ENCODE measurements at places on chromosomes 16 and 17.
A peak's percentile ranks its signal among the peaks of the same experiment; 100 is the strongest.

DNA sequence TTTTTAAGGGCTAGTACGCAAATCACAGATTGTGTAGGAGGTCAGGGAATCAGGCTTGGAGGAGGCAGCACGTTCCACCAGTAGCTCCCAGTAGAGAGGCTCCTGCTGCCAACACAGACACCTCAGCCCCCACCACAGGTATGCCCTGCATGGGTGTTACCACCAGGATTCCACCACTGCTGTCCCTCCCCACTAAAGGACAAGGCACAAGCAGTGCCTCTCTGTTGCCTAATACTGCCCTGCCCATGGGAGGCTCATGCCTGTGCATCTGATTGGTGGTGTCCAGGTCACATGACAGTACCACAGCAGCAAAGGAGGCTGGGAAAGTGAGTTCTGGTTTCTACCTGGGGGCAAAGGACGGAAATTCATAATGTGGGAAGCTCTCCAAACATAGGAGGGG, 33.6 kb upstream of the CACNG4 start:
- no peak for DNase-seq

GRCh38 chr16:67882374-67883145, 2.1 kb upstream of the NRN1L start:
- no peak for DNase-seq

DNA sequence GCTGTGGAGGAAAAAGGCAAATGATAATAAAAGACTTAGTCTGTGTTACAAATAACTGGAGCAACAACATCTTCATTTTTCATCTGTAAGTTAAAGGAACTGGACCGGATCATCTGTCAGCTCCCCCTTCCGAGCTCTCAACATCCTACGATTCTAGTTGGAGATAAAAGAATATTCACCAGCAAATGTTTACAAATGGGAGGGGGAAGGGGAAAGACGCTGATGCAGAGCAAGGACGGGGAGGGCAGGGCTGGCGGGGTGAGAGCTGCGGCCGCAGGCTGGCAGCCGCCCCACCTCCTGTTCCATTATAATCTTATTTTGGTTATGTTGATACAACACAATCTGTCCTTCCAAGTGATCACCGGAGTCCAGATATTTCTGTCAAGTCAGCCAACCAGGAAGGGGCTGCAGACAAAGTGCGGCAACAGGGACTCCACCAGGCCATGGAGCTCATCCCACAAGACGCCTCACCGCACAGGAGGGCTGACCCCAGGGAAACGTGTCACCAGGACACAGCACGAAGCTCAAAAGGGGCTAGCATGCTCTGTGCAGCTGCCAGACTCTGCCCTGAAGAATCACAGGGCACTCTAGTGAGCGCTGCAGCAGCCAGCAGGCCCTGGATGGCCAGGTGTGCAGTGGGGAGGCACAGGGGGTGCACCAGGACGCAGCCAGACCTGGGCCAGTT, 19.7 kb downstream of the FBXO31 start:
- DNase-seq: no peak

DNA sequence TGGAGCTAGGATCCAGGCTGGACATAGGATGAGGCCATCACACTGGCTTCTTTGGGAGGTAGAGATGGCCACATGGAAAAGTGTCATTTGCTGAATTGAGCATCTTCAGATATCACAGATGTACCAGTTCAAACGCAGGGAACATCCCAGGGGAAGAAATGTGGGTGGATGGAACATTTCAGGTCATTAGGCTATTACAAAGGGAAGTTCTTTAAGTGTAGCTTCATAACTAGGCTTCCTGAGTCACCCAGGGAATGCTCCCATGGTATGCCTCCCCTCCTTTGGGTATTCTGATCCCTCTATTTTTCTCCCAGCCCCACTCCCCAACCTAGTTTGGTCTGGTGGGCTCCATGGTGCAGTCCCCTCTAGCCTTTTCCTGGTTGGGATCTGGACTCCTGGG, 69.8 kb upstream of the IRX3 start:
- DNase-seq: no peak

- DNase-seq: peak; percentile 33
Measured at GRCh38 chr17:30433514-30433913, 43.7 kb upstream of the GOSR1 start.

GRCh38 chr17:21678393-21679081, 13.8 kb upstream of the KCNJ18 start:
- DNase-seq: no peak

DNA sequence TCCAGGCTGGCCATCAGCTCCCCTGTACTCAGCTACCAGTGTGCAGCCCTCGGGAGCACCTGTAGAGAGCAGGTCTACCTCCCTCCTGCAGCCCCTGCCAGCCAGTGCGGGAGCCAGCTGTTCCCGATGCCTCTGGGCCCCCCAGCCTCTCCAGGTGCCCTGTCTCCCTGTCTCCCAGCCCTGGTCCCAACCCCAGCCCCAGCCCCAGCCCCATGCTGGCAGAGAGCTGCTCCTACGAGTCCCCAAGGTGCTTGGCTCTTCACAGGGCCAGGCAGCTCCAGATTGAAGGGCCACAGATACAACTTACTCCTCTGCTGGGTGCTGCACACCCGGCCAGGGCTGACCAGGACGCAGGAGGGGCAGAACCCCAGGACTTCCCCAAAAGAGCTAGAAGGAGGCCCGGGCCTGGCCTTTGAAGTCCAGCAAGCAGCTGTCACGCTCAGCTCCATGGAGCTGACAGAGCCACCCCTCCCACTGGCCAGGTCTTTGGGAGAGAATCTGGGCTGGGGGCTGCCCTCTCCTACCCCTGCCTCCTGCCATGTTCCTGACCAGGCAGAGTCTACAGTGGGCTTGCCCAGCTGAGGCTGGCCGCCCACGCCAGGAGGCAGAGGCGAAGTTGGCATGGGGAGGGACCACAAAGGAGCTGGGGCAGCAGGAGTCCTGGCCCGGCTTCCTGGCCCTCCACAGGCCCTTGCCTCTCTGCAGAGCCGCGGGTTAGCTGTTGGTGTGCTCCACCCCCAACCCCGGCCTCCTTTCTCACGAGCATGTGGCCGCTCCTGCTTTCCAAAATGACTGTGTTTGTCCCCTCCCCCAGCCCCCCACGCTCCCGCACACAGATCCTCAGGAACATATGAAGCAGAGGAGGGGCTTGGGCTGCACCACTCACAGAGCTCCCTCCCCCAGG, 9.5 kb upstream of the ADAM11 start:
- DNase-seq: no peak

GRCh38 chr16:57727610-57728009, 8.0 kb upstream of the KATNB1 start:
- DNase-seq: no peak

DNA sequence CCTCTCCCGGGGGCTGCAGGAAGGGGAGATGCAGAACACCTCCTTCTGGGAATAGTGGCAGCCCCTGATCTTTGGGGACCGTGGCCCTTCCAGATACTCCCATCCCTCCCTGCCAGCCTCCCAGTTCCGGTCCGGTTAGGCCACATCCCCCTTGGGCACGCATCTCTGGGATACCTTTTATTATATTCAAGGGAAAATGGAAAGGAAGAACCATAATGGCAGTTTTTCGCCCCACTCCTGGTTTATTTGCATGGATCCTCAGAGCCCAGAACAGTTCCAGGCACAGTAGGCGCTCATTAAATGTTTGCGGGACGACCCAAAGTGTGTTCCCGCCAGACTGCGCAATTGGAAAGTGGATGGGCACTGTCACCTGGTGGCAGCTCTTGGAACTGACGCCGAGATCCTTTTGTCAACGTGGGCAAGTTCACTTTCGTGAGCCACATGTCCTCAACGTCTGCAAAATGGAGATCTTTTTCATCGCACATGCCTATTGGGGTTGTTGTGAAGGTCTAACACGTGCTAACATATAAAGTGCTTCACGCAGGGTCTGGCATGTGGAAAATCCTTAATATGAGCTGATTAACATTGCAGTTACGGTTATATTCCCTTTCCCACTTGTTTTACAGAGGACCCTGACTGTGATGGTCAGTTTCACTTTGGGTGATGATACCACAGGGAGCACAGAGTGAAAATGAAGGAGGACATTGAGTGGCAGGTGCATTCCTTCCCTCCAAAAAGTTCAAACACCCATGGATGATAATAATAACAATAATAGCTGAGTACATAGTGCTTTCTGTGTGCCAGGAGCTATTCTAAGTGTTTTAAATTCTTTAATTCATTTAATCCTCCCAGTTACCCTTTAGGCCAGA, 1.7 kb upstream of the GPRC5B start:
- peak; percentile 69 for DNase-seq

DNA sequence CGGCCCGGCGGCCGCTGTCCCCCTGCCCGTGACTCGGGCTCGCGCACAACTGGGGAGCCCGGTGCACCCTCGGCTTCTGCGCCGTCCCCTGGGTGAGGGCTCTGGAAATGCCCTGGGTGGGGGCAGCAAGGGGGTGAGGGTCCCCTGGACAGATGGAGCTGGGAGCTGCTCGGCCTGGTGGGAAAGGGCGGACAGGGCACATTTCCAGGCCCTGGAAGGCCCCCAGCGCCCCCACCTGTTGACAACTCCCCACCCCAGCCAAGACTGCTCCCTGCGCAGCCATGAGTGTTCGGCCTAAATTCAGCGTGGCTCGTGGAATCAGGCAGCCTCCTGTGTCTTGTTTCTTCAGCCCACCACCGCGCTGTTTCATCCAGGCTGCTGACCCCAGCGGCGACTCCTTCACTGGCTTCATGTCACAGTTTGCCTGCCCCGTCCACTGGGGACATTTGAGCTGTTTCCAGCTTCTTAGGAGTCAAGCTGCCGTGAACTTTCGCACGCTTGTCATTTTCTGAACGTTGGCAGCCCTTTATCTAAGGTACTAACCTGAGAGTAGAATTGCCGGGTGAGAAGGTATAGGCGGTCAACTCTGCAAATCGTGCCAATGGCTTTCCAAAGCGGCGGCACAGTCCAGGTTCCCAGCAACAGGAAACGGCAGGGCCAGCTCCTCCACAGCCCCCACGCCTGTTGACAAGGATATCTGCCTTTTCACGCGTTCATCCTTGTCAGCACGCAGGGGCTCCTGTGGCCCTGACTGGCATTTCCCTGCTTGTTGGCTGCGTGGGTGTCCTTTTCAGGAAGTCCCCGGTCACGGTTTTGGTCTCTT, 895 bp downstream of the UTS2R start:
- no peak for DNase-seq

DNA sequence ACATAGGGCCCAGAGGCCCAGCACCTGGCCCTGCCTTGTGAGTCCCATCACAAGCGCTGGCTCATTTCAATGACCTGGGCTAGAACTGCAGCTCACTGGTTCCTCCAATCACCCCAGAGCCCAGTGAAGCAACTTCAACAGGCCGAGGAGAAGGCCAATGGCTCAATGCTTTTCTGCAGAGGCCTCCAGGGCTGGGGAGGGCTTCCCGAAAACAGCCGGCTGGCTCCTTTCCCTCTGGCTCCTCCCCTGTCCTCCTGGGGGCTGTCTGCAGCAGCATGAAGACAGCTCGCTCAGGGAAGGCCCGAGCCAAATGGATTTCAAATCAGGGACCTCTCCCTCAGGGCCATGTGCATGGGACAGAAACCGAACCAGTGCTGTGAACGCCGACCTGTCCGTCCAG, 121.6 kb downstream of the ZNF423 start:
- DNase-seq: no peak

GRCh38 chr16:64950262-64950661, 171.6 kb downstream of the CDH11 start:
- DNase-seq: no peak

DNA sequence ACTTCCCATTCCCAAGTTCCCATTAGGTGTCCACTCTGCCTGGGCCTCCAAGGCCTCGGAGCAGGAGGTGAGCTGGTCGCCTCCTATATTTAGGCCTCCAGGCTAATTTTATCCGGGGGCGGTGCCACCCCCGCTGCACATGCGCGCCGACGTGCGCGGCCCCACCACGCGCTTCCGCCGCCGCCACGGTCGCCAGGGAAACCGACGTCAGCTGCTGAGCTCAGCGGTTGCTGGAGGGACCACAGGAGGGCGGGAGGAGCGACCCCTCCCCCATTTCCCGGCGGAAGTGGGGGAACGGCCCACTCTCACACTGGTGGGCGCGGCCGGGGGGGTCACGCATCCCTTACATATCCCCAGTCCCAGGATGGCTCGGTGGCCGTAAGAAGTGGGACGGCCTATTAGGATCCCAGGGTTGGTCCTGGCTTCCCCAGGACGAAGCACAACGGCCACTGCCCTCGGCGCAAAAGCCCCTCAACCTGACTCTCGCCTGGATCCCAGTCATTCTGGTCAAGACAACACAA, 1.0 kb downstream of the PER1 start:
- peak; percentile 61 for DNase-seq

DNA sequence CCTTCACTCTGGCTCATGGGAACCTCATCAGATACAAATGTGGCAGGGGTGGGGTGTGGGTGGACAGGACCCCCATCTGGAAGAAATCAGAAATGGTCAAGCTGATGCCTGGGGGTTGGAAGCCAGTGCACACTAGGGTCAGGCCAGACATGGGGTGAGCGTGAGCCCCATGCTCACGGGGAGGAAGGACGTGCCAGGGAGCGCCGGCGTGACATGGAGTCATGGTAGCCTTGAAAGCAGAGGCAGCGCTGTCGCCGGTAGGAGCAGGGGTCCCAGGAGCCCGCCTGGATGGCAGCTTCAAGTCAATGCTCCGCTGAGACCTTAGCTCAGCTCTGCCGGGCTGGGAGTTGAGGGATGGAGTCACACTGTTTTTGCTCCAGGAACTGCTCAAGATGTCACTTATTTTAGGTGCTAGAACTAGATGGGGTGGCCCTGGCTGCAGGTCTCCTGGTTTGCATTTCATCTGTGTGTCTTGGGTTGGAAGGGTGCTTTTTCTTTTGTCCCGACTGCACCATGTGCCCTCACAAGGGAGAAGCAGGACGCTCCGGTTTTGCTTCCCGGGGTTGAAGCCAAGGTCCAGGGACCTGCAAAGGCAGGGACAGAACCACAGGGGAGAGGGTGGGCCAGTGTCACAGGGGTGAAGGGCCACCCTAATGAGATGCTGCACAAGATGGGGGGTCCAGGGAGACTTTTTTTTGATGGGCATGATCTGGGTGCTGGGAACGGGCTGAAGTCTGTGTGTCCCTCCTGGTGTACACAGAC, 51.4 kb downstream of the USP22 start:
- no peak for DNase-seq

- no peak for DNase-seq
Measured at GRCh38 chr17:80169784-80170500, at the start of gene CARD14. Gene CARD14, plus strand, starts transcription at chr17:80170030. Its CDS starts 11,409 bp downstream, at chr17:80181439.

GRCh38 chr16:17224879-17225281, 245.9 kb downstream of the XYLT1 start:
- peak; percentile 45 for DNase-seq

GRCh38 chr17:41658846-41659245, 29.8 kb upstream of the EIF1 start:
- DNase-seq: no peak

- DNase-seq: no peak
Measured at GRCh38 chr16:85853547-85854545, 45.1 kb upstream of the IRF8 start.

- DNase-seq: no peak
Measured at GRCh38 chr17:62678214-62678919, 50.9 kb downstream of the MRC2 start.

DNA sequence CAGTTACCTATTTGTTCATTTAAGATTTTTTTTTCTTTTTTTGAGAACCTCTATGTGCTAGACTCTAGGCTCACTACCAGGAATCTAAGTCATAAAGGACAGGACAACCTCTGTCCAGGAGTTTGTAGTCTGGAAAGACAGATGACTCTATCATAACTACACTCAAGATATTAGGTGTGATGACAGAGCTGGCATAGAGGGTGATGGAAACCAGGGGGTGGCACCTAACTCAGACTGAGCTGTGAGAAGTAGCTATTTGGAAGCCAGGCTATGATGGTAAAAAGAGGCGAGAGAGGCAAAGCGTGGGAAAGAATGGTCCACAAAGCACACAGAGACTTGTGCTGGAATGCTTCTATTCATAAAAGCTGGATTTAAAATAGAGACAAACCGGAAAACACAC, 372.3 kb downstream of the SEC14L1 start:
- DNase-seq: no peak

- peak; percentile 49 for DNase-seq
Measured at GRCh38 chr17:61451538-61452300, 503 bp upstream of the TBX4 start.

- no peak for DNase-seq
Measured at GRCh38 chr16:49632086-49632794, 223.7 kb downstream of the ZNF423 start.

Measured in small intestine (tissue), 16 donors.